NCI-H1930 (cell line): ENCODE measurements at places on chromosomes 7 and 10.

- DNase-seq = no peak
These were observed 11.8 kb downstream of the PKD2L1 start for GRCh38 chr10:100318207-100318606.

- DNase-seq = no peak
These were observed 147.8 kb upstream of the UNC5B start for GRCh38 chr10:71064413-71065118.

DNA sequence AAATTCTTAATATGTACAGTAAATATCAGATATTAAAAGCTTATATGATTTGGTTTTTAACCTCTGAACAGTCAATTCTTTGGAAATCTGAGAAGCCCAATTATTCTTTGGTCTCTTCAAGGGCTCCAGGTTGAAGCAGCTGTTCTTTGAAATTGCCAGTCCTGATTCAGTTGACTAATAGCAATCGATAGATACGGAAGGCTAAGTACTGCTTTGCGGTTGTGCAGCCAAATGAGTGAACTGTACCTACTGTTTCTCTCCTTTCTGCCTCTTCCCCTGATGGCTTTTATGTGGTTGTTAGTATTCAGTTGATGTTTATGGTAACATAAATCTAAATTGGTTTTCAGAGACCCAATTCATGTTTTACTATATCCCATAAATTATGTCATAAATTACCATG, 103.1 kb upstream of the RPA3 start:
- DNase-seq = peak; percentile 54

- DNase-seq = no peak
These were observed 689.7 kb downstream of the SUGCT start for GRCh38 chr7:40824461-40824860.

DNA sequence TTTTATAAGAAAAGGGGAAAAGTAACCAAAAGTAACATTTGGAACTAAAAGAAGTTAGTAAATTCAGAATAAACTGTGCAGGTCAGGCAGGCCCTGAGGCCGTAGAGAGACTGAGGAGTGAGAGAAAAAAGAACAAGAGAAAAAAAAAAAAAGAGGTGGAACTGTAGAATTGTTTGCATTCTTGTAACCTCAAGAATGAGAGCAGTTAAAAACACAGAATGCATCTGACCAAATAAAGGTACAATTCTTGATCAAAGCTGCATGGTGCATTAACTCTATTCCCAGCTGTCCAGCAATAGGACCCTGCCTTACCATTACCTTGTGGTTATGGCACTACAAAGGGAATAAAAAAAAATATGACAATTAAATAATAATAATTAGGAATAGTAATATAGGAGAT, 170.1 kb upstream of the SEMA3A start:
- no peak for DNase-seq

DNA sequence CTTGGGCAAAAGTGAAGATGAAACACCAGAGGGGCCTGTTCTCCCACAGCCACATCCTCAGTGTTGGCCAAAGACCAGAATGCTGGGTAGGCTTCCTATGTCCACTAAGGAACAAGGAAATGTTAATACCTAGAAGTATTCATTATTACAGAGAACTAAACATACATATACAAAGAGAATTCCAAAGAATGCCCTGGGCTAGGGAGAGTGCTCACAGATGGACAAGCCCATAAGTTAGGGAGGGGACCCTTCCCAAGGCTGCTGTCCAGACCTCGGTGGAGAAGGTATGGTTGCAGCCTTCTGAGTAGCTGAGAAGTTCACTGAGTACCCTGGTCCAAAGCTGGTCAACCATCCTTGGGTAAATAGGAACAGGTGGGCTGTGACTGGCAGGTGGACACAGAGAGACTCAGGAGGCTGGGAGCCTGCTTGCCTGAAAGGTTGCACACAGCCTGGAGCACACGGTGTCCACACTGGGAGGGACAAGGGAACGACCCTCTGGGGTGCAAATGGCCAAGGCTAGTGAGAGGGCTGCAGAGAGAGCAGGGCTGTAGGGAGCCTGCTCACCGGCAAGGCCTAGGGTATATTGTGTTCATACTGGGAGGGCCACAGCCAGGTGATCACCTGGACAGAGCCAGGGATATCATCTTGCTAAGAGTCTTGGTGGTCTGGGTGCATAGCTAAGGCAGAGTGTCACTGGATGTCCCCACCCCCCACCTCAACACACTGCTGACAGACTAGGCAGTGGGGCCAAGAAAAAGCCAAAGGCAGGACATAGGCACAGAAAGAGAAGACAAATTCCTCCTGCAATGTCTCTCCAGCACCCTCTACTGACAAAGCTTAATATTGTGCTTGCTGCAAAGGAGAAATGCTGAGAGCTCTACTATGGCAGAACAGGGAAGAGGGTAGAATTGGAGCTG, 40.3 kb downstream of the CPVL start:
- DNase-seq = peak; percentile 29

DNA sequence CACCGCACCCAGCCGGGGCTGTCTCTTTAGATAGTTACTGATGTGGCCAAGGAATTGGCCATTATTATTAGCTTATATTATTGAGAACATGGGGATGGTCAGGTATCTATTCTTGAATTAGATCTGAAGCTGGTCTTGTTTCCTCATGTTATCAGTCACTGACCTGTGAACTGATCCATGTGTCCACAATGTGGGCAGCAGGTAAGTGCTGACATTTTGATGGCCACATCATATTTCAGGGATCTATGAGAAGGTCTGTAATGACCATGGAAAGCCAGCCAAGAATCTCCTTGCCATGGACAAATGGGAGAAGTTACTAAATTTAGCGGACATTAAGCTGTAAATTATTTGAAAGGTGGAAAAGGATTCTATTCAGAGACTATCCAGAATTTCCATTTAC, 61.4 kb downstream of the GBF1 start:
- DNase-seq = no peak

DNA sequence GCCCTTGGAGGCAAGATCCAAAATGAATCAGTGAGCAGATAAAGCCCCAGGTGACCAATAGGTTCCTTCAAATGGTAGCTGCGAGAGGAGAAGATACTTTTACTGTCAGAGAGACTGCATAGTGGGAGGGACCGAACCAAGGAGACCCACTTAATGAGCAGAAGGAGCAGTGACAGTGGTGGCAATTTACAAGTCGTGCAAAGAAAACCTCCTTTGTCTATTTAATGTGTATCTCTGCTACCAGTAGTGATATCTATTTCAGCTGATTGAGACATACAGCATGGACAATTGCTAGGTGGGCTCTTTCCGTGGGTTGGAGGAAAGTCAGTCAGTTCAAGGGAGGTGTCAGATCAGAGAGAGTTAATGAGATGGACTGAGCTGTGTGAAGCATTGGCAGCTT, 480.4 kb downstream of the GATA3 start:
- DNase-seq = no peak

- no peak for DNase-seq
These were observed 759.4 kb downstream of the GRID1 start for GRCh38 chr10:85607043-85607695.

DNA sequence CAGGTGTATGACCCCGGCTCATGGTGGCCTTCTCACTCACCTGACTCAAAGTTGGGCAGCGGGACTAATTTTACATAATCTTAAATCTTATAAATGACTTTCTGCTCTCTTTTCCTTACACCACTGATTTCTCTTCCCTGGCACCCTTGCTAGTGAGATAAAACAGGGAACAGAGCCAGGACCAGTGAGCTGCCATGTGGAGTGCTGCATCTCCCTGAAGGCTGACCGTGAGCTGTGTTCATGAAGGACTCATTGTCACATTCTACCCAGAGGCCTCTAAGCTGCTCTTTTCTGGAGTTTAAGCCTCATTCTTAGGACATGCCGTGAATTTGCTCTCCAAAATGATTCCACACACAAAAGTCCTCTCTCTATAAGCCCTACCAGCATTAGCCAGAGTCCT, 762.3 kb downstream of the AUTS2 start:
- DNase-seq = no peak

DNA sequence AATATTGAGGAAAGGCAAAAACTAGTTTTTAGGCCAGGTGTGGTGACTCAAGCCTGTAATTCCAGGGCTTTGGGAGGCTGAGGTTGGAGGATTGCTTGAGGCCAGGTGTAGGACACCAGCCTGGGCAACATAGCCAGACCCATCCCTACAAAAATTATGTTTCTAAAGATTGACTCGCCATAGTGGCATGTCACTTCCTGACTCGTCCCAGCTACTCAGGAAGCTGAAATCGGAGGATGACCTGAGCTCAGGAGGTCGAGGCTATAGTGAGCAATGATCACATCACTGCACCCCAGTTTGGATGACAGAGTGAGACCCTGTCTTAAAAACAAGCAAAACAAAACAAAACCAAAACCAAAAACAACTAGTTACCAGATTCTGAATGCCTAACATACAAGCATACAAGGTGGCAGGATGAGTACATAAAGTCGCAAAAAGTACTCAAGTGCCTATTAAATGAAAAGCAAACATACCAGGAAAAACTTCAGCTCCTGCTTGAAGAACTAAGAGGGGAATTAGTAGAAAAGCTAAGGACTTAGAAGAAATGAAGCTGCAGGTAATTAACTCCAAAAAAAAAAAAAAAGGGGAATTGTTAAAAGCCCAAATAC, 14.1 kb downstream of the ZNF398 start:
- no peak for DNase-seq

DNA sequence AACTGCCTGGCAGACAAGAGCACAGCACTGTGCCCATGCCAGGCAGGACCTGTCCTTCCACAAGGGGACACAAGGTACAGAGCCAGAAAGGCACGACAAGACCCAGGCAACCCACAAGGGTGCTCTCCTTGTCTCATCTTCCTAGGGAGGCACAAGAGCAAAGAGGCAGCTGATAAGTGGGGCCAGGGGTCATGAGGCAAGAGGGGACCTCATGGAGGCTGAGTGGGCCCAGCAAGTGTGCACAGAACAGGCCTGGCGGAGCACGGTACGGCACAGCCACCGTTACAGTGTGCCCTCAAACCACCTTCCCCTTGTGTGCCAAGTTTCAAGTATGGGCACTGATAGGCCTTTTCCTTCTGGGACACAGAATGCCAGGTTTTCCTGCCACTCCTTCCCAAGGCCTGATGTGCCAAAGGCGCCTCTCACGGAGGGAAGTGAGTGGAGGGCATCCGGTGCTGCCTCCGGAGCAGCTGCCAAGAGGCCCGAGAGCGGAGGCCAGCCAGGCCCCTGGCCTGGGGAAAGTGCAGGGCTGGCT, 75.6 kb downstream of the FAM53B start:
- no peak for DNase-seq

GRCh38 chr7:138842111-138842510, 44.1 kb upstream of the ATP6V0A4 start:
- DNase-seq = no peak

DNA sequence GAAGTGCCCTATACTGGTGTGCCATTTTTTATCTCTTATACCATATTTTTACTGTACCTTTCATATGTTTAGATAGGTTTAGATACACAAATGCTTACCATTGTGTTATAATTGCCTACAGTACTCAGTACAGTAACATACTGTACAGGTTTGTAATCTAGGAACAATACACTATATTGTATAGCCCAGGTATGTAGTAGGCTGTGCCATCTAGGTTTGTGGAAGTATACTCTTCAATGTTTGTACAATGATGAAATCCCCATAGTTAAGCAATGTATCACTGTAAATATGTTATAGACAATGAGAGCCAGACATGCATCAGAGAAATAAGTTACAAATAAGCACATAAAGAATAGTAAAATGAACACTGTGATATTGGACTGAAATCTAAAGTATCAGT, 109.1 kb downstream of the IQUB start:
- DNase-seq = no peak

DNA sequence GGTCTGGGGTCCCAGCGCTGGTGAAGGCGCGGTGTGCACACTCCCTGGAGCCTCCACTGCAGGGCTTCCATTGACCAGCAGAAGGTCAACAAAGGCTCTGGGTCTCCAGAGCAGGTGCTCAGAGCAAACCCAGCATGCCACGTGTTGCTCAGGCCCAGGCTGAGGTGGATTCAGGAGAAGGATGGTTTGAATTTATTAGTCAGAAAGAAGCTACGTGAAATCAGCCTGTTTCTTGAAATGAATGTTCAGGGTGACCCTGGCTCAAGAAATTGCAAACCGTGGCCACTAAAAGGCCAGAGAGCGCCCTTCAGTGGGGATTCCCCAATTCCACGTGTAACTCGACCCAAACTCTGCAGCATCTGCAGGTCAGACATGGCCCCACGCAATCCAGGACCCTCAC, 82.7 kb upstream of the PFKP start:
- DNase-seq = no peak

DNA sequence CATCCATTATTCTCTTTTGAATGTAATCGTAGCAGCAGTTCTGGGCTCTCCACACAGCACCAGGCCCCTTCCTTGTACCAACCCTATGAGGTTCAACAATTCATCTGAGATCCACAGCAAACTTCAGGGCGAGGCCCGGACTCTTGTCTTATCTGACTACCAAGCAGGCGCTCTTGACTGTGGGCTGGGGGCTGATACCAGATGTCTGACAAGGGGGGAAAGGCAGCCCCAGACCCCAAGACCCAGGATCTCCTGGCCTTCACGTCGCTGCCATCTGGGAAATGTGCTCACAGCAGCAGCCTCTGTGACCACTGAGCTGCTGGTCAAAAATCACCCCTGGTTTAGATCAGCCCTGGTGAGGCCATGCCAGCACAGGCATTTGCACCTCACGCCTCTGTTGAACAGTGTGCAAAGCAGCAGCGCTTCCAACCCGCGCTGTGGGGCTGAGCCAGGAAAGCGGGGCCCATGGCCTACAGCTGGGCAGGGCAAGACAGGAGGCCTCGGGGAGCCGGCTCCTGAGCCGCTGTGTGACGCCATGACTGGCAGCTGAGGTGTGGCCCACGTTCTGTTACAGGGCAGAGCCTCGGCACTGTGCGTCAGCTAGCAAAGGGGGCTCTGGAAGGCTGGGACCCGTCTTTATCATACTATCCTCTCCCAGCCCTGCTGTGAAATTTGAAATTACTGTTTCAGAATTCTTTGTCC, 143.9 kb downstream of the PAXIP1 start:
- no peak for DNase-seq

GRCh38 chr7:26305090-26305868, 13.6 kb downstream of the SNX10 start:
- no peak for DNase-seq

DNA sequence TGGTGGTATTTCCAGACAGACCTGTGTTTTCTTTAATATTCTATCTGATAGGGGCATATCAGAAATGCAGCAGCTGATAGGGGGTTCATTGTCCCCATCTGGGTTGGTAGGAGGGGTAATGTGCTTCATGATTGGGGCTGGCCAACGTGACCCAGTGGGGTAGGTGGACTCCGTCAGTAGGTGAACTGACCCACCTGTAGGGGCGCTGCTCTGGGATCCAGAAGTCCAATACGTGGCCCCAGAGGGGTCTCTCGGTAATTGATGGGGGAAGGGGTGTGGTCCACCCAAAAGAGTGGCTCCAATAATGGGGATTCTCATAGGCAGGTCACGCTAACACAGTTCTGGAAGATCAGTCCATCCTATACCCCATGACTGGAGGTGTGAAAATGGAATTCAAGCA, 112.0 kb downstream of the PRLHR start:
- no peak for DNase-seq

DNA sequence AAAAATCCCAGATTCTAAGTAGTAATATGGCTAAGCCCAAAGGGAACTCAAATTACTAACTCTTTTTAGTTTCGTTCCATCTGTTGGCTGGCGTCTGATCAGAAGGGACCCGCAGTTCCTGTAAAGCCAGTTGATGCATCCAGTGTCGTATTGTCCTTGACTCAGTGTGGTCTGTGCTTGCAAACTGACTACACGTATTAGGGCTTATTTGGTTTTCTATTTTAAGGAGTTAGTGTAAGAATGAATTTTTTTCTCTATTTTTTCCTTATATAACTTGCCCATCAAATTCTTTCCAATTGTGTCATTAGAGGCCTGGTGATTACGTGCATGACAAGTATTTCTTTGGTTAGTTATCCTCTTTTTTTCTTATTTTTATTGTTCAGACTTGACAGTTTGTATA, 9.7 kb downstream of the ABCA13 start:
- DNase-seq = no peak
